Gastroesophageal sphincter (tissue), 4 donors: ENCODE measurements at places on chromosomes 11 and 22. TPM values are rescaled to one million over a fixed set of nuclear protein-coding genes. Genes with fewer than 3 reads are reported as not detected.

The GPHA2 gene
- total RNA-seq = not detected

The OR51E2 gene
- total RNA-seq = not detected

DNA sequence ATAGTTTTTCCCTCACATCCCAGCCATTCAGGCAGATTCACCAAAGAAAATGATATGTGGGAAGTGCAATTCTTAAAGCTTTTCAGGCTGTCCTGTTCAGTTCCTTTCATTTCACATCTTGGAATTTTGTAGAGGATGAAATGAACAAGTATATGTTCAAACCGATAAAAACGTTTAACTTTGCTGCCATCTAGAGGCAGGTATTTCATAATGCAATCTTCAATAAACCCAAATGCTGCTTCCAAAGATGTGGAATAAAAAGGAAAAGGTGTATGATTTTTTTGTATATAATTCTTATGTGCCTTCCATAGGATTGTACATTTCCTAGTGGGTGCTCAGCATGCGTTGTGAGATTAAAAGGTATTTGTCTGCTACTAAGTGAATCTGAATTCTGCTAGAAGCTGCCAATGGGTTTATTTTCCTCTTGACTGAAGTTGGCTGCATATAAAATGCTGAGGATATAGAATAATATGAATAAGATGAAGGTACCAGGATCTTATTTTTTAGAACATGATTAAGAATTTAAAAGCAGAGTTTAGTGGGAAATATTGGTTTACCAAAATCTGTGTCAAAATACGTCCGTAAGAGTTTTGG lies 199.3 kb downstream of the PGR start:
- no peak overlapping the region for H3K27ac ChIP-seq
- no peaks in the 10 kb centered on the region for H3K27me3 ChIP-seq

- H3K4me3 ChIP-seq = no peak overlapping the region
- no peak for ATAC-seq
- no peaks in the 10 kb centered on the region for H3K27me3 ChIP-seq
- peaks cover 32% of the 10 kb centered on the region for H3K4me1 ChIP-seq
- no peaks in the 10 kb centered on the region for H3K36me3 ChIP-seq
- H3K27ac ChIP-seq = no peak overlapping the region
Observed at GRCh38 chr11:3901249-3902025, 46.0 kb downstream of the STIM1 start.

- no peaks in the 10 kb centered on the region for H3K36me3 ChIP-seq
- H3K27me3 ChIP-seq = no peaks in the 10 kb centered on the region
- no peak overlapping the region for H3K27ac ChIP-seq
- H3K4me3 ChIP-seq = no peak overlapping the region
- ATAC-seq = no peak
Observed at GRCh38 chr22:30908051-30908461, 60.5 kb downstream of the MORC2 start.

DNA sequence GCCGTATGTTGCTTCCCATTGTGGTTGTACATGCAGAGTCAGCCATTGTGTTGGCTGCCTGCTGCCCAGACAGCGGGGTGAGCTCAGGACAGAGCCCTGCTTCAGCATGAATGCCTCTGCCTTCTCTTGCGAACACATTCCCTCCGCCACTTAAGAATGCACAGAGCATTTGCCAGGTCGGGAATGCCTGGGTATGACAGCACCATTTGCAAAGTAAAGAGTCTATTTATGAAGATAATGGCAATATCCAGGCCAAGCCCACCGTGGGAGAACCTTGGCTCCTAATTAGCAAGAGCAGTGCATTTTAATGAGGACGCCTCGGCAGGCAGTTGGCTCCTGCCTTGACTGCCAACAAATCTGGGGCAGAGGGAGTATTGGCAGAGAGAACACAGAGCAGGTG lies 62.5 kb upstream of the SORL1 start:
- H3K36me3 ChIP-seq = no peaks in the 10 kb centered on the region
- H3K4me3 ChIP-seq = no peak overlapping the region
- ATAC-seq = peak; percentile 94
- H3K27me3 ChIP-seq = no peaks in the 10 kb centered on the region

DNA sequence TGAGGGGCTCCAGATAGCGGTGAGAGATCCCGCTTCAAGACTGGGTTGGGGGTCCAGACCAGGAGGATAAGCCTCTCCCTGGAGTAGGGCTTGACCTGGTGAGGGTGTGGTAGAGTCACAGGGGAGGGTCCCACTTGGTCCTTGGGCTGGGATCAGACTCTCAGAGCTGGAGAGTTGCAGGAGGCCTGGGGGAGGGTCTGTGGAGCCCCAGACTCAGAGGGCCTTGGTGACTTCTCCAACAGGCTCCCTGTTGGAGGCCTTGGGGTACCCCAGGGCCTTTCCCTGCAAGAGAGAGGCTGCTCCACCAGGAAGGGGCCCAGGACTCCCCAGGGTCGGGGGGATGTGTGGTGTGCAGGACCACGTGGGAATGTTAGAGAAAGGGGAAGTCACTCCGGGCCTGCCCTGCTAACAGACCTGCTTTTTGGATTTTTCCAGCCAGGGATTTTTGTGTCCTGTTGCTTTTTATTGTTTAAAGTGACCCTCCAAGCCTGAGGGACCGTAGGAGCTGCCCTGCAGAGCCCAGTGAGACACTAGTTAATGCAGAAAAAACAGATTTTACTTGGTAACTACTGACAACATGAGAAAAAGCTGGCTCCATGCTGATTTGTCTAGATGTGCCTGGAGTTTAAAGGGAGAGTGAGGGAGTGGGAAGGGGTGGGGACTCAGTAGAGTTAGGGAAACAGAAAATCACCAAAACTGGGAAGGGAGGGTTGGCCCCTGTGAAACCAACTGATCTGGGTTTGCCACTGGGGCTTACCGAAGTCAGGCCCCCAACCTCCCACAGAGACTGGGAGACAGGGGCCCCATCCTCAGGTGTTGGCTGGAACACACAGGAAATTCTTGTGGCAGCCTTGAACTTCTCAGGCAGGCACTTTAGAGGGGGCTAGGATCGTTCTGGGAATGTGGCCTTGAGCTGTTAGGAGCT lies 801 bp upstream of the TXNRD2 start:
- peak overlapping the region; percentile 96 for H3K27ac ChIP-seq
- peak; percentile 72 for ATAC-seq
- peaks cover 4% of the 10 kb centered on the region for H3K36me3 ChIP-seq
- no peaks in the 10 kb centered on the region for H3K27me3 ChIP-seq

- no peaks in the 10 kb centered on the region for H3K36me3 ChIP-seq
- H3K4me1 ChIP-seq = no peaks in the 10 kb centered on the region
- H3K4me3 ChIP-seq = no peak overlapping the region
- ATAC-seq = no peak
- H3K27me3 ChIP-seq = peaks cover 8% of the 10 kb centered on the region
Observed at GRCh38 chr11:129595038-129595962, 219.7 kb downstream of the BARX2 start.

DNA sequence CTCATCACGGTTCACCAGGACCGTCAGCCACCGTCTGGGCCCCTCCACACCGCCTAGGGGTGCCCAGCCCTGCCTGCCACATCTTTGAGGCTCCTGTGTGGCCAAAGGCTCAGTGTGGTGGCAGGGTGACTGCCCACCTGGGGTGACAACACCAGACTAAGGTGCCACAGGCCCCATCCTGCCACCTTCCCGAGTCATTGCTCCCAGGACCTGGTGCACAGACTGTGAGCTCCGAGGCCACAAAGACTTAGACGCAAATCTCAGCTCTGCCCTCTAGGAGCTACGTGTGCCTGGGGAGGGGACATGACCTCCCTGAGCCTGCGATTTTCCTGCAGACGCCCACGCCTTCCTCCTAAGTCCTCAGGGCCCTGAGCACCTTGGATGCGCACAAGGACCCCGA lies 36.5 kb downstream of the KIAA0930 start:
- no peaks in the 10 kb centered on the region for H3K36me3 ChIP-seq
- no peaks in the 10 kb centered on the region for H3K27me3 ChIP-seq
- no peak overlapping the region for H3K4me3 ChIP-seq
- no peak for ATAC-seq

The GPR137 gene
- 14.0 TPM for total RNA-seq

The EFCAB6 gene
- 2.6 TPM for total RNA-seq

GRCh38 chr22:37254209-37254866 lies 10.3 kb upstream of the RAC2 start:
- no peak overlapping the region for H3K27ac ChIP-seq
- ATAC-seq = no peak
- H3K36me3 ChIP-seq = no peaks in the 10 kb centered on the region

The CACNA1I gene
- total RNA-seq = 0.16 TPM

GRCh38 chr11:73625696-73626318 lies 20.6 kb upstream of the PLEKHB1 start:
- H3K27me3 ChIP-seq = peaks cover 11% of the 10 kb centered on the region
- ATAC-seq = peak; percentile 84
- H3K4me3 ChIP-seq = peak overlapping the region; percentile 12
- H3K4me1 ChIP-seq = peaks cover 15% of the 10 kb centered on the region
- no peak overlapping the region for H3K27ac ChIP-seq

GRCh38 chr22:37363261-37363992 lies 63.9 kb downstream of the ELFN2 start:
- no peaks in the 10 kb centered on the region for H3K4me1 ChIP-seq
- H3K36me3 ChIP-seq = no peaks in the 10 kb centered on the region
- no peak overlapping the region for H3K27ac ChIP-seq
- no peak for ATAC-seq

DNA sequence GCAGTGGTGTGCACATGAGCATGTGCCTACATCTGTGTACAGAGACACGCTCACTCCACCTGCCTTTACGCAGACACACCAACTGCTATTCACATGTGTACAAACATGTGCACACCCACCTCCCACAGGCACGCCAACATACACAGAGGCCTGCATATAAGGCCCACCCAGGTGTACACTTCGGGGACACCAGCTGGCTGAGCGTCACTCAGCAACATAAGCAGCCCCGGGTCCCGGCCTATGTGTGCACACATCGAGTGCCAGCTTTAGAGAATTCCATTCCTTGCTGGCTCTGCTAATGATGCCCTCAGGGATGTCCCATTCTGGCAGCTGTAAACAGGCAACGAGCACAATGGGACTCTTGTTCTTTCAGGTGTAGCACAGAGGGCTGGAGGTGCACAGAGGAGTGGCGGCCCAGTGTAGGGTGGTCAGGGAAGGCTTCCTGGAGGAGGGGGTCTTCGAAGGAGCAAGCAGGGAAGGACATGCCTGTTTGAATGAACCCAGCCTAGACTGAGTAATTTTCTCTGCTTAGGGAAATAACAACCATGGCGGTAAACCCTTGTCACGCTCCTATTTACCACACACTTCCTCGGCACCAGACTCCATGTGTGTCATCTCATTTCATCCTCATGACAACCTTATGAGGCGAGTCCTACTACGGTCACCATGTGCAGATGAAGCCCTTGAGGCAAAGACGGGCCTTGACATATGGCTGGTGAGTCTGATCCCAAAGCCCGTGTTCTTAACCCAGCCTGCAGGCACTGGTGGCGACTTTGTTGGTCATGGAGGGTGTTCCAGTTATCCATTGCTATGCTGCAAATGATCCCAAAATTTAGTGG lies 35.1 kb downstream of the RPL3 start:
- no peaks in the 10 kb centered on the region for H3K27me3 ChIP-seq
- ATAC-seq = no peak
- no peak overlapping the region for H3K4me3 ChIP-seq

DNA sequence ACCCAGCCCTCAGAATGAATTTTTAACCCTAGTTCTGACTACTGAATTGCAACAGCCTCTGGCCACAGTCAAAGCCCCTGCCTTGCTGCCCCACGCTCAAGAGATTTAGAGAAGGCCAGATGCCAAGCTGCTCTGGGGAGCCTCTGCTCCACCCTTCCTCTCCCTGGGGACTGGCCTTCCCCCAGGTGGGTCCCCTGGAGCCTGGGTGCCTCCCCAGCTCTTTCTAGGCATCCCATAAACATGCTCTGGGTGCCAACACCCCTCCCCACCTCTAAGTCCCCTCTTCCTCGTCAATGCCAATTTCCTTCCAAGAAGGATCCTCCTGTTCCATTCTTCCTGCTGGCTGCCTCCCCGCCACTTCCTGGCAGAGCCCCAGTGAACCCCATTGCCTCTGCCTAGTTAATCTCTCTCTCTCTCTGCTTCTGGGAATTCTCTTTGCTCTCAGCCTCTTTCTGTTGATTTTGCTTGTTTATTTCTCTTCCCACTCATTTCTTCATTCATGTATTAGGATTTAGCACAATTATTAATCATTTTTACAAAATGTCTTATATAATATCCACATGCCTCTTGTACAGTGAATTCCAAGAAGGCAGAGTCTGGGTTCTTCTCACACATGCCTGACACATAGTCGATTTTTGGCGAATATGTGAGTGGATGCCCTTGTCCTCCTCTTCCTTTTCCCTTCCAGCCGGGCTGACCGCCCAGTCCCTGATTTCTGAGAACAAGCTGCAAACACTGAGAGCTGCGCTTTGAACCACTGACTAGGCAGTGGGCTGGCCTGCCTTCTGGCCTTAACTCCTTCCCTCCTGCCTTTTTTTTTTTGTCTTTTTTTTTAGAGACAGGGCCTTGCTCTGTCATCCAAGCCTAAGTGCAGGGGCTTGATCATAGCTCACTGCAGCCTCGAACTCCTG lies 17.5 kb downstream of the UQCR10 start:
- H3K27ac ChIP-seq = peak overlapping the region; percentile 2
- ATAC-seq = peak; percentile 44
- no peaks in the 10 kb centered on the region for H3K27me3 ChIP-seq
- peaks cover 25% of the 10 kb centered on the region for H3K36me3 ChIP-seq
- H3K4me1 ChIP-seq = peaks cover 21% of the 10 kb centered on the region

DNA sequence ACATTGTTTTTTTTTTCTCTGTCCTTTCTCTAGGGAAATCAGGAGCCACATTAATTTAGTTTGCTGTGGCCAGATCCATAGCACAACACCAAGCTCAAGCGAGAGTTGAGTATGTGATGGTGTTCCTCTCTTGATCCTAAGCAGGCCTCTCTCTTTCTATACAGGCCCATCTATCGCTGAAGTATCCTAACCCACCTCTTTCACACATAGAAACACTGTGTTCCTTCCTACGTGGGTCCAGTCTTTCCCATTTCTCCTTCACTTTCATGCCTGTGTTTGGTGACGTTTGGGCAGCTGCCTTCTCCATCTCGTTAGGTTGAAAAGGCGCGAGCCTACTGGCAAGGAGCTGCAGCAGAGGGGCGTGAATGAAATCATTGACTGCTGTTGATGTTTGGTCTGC lies 2.4 kb downstream of the PACS1 start:
- peaks cover 29% of the 10 kb centered on the region for H3K36me3 ChIP-seq
- peaks cover 3% of the 10 kb centered on the region for H3K4me1 ChIP-seq
- H3K27me3 ChIP-seq = no peaks in the 10 kb centered on the region
- no peak for ATAC-seq
- H3K27ac ChIP-seq = no peak overlapping the region
- no peak overlapping the region for H3K4me3 ChIP-seq

The MS4A4A gene
- total RNA-seq = 14.0 TPM

DNA sequence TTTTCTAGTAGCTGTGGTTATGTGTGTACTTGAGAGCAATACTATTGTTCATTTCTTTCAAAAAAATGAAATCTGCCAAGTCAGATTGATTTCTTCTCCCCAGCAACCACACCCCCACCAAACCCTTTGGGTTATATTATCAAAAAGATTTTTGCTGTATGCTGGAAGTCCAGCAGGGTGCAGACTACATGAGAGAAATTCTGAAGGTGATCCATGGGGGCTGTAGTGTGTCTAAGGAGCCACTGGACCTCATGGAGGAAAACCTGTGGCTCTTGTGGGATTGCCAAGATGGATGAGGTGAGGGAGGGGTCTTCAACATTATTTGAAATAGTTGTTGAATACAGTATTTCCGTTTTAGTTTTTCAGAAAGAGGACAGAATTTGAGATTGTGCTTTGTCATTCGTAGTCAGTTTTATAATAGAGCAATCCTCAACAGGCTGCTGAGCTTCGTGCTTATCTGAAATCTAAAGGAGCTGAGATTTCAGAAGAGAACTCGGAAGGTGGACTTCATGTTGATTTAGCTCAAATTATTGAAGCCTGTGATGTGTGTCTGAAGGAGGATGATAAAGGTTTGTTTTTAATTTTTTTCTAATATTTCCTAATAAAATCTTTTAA lies 3.1 kb downstream of the EIF3M start:
- ATAC-seq = no peak
- peaks cover 6% of the 10 kb centered on the region for H3K4me1 ChIP-seq
- peaks cover 38% of the 10 kb centered on the region for H3K36me3 ChIP-seq
- no peaks in the 10 kb centered on the region for H3K27me3 ChIP-seq
